ENCODE measurements at places on chromosomes 4 and X.

DNA sequence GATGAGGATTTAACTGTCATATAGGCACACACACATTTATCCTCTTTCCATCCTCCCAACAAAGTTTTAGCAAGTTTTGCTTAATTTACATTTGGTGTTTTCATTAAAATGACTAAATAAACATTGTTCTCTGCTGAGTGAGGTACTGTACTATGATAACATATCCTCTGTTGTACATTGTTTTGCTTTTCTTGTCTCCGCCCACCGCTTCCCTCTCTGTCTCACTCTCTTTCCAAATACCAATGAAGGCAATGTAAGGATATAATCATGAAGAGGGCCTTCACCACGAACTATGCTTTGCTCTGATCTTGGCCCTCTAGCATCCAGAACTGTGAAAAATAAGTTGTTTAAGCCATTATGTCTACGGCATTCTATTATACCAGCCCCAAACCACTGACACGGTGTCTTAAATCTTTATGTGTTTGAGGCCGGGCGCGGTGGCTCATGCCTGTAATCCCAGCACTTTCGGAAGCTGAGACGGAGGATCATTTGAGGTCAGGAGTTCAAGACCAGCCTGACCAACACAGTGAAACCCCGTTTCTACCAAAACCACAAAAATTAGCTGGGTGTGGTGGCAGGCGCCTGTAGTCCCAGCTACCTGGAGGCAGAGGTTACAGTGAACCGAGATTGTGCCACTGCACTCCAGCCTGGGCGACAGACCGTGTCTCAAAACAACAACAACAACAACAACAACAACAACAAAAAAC, 65.3 kb downstream of the HPRT1 start:
- DNase-seq, result no peak

GRCh38 chr4:13103382-13104015, 380.6 kb downstream of the RAB28 start:
- no peak for DNase-seq

DNA sequence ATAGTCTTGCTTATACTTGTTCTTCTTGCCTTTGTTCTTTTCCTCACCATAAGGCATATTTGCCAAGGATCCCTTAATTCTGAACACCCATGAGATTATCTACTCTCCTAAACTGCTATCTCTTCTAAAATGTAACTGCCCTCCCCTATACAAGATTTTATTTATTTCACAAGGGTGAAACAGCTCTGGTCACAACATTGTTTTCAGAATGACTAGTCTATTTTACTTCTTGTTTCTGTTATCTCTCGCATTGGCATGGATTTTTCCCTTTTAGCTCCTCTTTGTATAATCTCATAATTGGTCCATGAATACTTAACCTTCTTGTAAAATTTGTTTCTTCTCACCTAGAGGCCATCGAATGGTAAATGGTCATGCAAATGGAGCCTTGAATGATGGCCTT, 17.2 kb upstream of the COL25A1 start:
- no peak for DNase-seq

DNA sequence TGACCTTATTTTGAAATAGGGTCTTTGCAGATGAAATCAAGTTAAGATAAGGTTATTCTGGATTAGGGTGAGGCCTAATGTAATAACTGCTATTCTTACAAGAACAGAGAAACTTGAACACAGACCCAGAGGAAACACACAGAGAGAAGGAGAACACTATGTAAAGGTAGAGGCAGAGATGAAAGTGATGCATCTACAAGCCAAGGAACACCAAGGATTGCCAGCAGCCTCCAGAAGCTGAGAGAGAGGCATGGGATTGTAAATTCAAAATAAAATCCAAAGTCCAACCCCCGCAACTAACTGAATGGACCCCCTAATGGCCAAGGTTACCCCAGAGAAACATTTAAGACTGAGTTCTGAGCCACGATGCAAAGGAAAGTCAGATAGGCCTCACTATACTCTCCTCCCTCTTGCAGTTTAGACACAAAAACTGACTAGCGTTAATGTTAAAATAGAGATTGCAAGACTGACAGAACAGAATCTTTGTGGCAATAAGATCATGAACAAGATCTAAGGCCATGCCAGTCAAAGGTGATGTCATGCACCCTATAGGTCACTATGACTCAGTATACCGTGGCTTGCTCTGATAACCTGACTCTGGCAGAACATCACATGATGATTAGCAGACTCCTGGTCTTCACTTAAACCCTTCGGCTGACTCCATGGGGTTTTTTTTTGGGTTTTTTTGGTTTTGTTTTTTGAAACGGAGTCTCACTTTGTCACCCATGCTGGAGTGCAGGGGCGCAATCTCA, 42.9 kb downstream of the DDX60L start:
- peak; percentile 26 for DNase-seq

DNA sequence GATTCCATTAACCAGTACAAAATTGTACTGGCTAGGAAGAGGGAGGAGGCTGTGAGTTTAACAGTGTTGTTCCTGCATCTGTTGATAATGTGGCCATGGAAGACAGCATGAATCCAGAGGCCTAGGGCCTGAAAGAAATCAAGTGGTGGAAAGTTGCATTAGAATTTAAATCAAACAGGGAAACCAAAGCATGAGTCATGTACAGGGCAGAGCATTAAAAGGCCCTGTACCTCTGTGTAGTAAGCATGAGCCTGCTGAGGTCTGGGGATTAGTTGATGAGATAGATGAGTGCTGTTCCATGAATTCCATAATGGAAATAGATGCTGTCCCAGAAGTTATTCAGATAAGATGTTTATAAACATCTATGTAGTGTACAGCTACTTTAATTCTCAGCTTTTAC, 58.3 kb downstream of the MID1IP1 start:
- no peak for DNase-seq

GRCh38 chrX:45803383-45803921, 602.8 kb upstream of the DIPK2B start:
- peak; percentile 85 for DNase-seq

DNA sequence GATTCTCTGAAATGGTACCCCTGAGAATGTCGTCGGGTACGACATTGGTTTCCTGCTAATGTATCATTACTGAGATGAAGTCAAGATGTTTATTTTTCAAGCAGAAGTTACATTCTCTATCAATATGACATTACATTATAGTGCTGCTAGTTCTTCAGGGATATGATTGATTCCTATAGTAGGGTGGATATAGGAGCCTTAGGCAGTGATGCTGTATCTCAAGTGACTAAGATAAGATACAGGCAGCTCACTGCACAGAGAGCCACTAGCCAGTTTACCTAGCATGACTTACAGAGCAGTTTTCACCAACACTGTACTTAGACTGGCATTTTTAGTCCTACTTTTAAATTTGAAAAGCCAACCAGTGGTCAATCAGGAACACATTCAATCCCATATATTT, 154.9 kb downstream of the FANCB start:
- DNase-seq, result no peak

DNA sequence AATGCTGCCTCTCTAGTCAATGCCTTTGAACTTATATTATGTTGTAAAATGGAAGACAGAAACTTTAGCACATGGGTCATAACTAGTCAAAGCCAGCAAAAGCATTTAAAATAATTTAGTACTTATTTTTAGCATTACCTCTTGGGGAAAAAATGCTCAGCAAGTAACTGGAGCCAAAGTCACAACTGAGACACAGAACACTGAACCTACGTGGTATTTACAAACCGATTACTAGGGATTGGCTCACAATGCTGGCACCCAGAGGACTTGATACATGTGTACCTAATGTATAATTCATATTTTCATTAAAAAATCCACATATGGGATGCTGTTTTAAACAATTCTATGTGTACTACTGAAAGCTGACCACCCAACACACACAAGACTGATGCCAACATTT, 38.4 kb downstream of the PHKA2 start:
- DNase-seq, result no peak

DNA sequence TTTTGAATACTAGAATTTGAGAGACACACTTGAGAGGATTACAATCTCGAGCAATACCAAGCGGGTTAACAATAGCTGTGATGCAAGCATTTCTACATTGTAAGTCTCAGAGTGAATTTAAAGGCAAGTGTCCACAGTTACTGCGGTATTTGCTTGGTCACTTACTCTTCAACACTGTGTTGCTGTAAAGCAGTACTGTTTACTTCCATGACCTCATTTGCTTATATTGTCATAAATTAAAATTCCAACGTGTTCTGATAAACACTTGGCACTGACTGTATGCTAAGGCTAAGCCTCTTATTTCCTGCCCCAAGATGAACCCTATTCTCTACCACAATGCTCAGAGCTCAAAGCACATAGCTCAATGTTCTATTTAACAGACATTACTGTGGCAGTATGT, 11.1 kb downstream of the EXOC1L start:
- DNase-seq, result no peak

- no peak for DNase-seq
Observed at GRCh38 chr4:68360231-68360968, 10.5 kb upstream of the YTHDC1 start.

DNA sequence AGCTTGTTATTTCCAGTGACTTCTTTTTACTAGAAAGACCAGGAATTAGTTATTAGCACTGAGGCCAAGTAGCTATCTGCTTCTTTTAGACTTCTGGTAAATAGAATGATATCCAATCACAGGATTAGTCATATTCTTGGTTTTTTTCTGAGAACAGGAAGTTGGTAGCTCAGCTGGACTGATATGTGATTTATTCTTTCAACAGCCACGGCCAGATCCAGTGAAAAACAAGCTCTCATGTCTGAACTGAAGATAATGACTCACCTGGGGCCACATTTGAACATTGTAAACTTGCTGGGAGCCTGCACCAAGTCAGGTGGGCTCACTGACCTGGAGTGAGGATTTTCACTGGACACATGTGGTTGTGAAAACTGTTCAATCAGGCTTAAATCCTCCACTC, 48.6 kb downstream of the PDGFRA start:
- DNase-seq, result peak; percentile 78

DNA sequence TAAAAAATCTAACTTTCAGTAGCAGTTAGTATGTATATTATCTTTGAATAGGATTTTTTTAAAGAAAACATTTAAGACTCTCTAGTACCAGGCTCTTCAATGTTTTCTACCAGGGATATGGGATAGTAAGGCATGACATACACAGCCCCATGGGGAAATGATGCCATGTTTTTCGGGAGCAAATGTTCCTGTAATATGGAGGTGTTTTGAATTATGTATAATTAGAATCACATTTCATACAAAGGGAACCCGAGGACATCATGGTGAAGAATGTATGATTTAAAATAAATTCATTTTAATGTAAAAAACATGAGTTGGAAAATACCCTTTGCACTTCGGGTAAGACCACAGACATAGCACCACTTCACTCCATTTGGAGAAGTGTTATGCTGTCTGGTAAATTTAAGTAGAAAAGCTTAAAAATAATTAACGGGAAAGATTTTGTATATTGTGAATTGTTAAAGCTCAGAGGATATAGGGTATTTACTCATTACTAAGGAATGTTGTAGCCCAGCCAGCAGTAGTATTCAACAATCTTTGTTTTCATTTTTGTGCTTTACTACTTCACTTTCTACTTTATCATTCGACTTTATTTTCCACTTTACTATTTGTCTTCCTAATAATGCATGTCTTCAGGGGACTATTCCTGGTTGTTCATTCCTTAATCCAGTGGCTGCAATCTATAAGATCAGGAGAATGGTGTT, 2050.7 kb downstream of the ARAP2 start:
- no peak for DNase-seq

GRCh38 chr4:146407669-146408084, 114.1 kb downstream of the SLC10A7 start:
- DNase-seq, result no peak

- no peak for DNase-seq
Observed at GRCh38 chrX:139560221-139560620, 29.7 kb downstream of the F9 start.

DNA sequence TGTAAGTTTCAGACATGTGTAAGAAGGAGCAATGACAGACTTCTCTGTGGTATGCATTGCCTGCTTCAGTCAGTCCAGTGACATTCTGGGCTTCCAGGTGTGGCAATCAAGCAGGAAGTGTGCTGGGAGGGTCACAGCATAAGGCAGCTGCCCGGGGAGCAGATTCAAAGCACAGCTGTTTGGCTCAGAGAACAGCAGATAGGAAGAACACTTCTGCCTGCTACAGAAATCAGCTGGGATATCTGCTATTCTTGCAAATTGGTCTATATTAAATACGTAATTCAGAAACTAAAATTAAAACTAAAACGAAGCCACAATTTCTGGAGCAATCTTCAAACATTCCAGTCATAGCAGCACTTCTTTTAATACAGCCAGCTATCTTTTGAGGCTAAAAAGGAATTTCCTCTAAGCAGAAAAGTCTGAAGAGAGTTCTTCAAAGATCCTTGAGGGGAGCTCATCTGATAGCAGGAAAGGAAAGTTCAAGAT, 47.5 kb upstream of the GALNT7 start:
- no peak for DNase-seq

- DNase-seq, result no peak
Observed at GRCh38 chrX:71091263-71091662, 4.4 kb upstream of the FOXO4 start.

DNA sequence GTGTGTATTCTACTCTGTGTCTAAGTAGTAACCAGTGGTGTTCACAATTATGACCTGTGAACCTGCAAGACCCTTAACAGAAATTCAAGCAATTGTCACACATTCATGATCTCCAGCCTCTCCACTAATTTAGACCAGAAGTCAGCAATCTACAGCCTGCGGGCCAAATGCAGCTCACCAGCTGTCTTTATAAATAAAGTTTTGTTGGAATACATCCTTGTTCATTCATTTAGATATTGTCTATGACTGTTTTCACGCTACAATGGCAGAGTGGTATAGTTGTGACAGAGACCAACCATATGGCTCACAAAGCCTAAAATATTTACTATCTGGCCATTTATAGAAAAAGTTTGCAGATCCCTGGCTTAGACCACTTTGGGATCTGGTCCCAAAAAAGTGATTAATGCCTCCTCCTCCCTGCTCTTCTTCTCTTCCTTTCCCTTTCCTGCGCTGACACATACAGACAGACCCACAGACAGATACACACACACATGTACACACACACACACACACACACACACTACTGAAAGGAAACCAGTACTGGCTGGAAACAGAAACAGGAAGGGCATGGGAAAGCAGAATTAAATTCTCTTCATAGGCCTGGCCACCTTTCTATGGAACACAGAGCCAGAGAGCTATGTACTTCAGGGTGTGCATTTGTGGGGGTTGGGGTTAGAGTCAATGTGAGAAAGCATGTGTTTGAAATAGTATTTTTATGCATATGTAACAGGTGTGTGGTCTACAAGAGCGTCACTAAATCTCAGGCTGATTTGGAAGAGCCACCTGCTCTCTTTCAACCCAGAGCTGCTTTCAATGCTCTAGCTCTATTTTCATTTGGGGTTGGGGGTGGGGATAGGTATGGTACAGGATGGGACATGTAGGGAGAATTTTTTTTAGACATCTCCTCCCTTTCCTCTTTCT, 49.7 kb upstream of the TMEM164 start:
- no peak for DNase-seq

Measured in activated CD4-positive, alpha-beta T cell treated with anti-CD3 and anti-CD28 coated beads, Interleukin-2, amount 50 U/mL, for 16 hours (primary cell).